Activated T-cell treated with anti-CD3 and anti-CD28 coated beads for 4 hours (primary cell): ENCODE measurements at places on chromosomes 1 and 21.

- DNase-seq: no peak
These were observed 162.6 kb downstream of the RUNX1 start for GRCh38 chr21:34886240-34887104.

GRCh38 chr1:109315288-109315687 is 8.5 kb upstream of the MYBPHL start:
- DNase-seq: no peak

DNA sequence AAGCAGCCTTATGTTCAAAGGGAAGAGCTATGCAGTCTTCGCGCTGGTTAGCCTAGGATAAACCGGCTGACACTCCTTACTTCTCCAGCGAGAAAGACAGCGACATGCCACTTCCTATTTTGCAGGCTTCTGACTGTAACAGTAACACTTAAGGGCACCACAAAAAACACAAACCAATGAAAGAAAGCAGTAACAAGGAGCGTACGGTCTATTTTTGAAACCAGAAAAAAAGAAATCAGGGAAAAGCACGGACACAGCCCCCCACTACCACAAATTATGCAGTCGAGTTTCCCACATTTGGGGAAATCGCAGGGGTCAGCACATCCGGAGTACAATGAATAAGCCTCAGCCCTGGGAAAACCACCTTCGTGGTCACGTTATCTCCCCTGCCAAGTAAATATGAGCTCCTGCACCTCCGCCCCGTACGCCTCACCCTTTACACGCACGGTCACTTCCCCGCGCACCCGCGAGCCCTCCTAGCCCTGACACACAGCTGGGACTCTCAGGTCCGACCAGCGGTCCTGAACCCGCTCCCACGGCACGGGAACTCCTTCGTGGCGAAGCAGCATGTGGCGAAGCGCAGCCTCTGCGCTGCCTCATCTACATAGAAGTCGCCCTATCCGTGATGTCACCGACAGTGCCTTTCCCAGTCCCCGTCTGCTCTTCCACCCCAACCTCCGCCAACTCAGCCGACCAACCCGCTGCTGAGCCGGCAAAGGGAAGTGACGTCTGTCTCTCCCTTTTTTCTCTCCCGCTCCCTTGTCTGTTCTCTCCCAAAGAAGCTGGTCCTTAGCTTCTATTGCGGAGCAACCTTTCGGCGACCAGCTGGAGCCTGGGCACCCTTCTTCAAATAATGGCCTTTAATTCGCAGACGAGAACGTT is 40.9 kb upstream of the PPIAL4F start:
- peak; percentile 46 for DNase-seq

DNA sequence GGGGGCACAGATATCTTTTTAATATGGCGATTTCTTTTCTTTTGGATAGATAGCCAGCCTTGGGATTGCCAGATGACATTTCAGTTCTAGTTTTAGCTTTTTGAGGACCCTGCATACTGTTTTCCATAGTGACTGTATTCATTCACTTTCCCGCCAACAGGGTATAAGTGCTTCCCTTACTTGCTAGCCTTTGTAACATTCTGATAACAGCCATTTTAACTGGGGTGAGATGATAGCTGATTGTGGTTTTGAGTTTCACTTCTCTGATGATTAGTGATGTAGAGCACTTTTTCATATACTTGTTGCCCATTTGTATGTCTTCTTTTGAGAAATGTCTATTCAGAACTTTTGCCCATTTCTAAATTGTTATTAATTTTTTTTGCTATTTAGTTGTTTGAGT is 151.9 kb downstream of the NTPCR start:
- no peak for DNase-seq

- no peak for DNase-seq
These were observed 29.2 kb upstream of the WNT4 start for GRCh38 chr1:22171951-22172715.

DNA sequence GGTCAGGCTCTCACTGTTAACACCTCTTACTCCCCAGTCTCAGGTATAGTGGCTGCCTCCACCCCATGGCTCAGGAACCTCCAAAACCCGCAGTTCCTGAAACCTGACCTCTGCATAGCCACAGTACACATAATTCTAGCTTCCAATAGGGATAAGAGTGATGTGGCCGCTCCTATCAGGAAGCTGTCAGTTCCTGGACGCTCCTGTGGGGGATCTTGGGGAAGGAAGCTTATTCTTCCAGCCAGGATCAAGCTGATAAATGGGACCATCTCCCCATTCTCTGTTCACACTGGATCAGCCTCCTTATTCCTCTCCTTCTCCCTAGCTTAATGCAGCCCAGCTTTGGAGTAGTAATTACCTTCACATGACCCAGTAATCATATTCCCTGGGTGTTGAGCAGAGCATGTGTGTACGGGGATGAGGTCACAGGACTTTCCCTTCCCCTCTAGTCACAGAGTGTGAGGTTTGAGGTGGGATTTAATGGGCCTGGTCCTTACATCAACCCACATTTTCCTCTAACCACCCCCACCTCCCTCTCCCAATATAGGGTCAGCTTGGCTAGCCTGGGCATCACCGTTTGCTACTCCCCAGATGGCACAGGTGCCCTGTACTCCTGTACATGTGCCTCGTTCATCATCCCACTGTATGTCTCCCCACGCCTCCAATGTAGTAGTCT is 7.0 kb upstream of the POU3F1 start:
- DNase-seq: no peak

GRCh38 chr1:54763816-54764132 is 549 bp downstream of the PARS2 start:
- DNase-seq: peak; percentile 6

DNA sequence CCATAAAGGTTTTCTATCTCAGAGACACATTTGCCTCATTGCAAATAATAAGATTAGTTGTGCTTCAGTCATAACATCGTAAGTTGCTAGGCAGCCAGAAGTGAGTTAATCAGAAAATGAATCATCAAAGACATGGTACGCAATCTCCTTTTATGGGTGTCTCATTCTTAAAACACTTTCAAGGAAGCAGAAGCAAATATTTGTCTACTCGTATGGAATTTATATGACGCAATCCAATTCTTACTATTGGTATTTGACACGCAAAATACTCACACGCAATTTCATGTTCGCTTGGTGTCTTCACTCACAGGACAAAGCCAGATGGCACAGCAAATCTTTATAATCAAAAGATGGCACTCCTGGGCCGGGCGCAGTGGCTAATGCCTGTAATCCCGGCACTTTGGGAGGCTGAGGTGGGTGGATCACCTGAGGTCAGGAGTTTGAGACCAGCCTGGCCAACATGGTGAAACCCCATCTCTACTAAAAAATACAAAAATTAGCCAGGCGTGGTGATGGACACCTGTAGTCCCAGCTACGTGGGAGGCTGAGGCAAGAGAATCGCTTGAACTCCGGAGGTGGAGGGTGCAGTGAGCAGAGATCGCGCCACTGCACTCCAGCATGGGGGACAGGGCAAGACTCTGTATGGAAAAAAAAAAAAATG is 56.4 kb downstream of the HLCS start:
- DNase-seq: no peak
